AG09319 (cell line): ENCODE measurements at places on chromosomes 3 and 15.

GRCh38 chr3:107833043-107833442, 257.8 kb downstream of the CD47 start:
- no peak for DNase-seq

DNA sequence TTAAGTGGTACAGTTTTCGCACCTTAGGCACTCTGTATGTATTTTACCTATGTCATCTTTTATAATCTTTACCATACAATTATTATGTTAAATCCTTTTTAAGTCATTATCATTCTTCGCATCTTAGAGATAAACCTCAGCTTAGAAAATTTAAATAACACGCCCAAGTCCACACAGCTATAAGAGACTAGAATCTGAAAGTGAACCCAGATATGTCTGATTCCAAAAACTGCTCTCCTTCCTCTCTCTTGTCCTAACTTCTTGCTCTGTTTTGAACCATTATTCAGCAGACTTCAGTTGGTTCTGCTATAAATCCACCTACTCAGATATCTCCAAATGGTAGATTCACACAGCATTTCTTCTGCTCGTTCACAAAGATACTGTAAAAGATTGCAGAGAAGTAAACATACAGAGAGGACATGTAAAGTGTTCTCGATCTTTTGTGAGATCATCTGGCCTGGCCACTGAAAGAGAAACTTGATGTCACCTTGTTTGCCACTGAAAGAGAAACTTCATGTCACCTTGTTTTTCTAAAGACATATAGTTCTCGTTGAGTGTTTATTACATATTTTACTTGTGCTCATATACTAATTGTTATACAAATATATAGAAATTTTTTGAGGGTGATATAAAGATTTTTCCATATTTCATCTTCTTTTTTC, 533.2 kb downstream of the GRM7 start:
- DNase-seq, result no peak

- DNase-seq, result no peak
These were observed 14.5 kb downstream of the NCEH1 start for GRCh38 chr3:172696357-172696756.

GRCh38 chr3:173750095-173750494, 352.6 kb downstream of the NLGN1 start:
- DNase-seq, result no peak

DNA sequence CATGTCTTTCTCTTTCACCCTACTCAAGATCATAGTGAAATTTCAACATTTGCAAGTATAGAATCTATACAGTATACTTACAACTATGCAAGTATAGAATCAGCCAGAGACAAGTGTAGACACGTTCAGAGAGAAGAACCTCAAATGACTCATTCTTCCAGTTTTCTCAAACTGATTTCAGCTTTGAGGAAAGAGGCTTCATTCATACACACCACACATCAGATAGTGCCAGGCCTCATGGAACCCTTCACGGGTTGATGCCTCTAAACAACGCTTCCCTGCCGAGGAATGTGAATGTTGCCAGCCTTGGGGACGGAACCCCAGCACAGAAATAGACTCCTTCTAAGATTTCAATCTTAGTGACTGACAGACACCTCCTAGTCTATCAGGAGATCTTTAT, 135.7 kb downstream of the FOXP1 start:
- no peak for DNase-seq

- no peak for DNase-seq
These were observed 43.1 kb upstream of the ZNF774 start for GRCh38 chr15:90309020-90309419.

GRCh38 chr15:98330258-98330657, 318.1 kb upstream of the IGF1R start:
- no peak for DNase-seq

DNA sequence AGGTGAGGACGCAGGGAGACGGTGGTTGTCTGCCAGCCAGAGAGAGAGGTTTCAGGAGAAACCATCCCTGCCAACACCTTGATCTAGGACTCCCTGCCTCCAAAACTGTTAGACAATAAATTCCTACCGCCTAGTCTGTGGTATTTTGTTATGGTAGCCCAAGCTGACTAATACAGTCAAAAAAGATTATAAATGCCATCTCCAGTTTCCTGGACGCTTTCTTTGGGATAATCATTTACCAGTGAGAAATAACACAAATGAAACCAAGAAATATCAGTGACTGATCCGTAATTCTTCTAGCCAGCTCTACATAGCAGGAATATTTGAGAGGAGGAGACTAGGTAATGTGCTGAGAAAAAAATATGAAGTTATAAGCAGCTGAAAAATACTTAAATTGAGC, 707.8 kb upstream of the LMCD1 start:
- no peak for DNase-seq

GRCh38 chr15:96053031-96053780, 277.3 kb upstream of the NR2F2 start:
- no peak for DNase-seq

- no peak for DNase-seq
These were observed 33.8 kb downstream of the PDCD10 start for GRCh38 chr3:167700926-167701325.

DNA sequence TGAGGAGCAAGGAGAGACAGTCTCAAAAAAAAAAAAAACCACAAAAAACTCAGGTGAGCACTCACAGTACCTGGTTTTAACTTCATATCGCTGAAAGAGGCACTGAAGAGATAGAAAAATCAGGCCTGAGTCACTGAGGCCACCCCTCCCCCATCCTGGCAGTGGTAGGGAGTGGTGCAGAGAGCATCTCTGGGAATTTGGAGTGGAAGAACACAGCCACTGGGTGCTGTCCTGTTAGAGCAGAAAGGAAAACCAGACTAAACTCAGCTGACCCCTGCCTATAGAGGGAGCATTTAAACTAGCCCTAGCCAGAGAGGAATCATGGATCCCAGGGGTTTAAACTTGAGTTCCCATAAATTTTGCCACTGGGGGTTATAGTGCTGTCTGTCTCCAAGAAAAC, 22.2 kb upstream of the DNAJC13 start:
- DNase-seq, result no peak

DNA sequence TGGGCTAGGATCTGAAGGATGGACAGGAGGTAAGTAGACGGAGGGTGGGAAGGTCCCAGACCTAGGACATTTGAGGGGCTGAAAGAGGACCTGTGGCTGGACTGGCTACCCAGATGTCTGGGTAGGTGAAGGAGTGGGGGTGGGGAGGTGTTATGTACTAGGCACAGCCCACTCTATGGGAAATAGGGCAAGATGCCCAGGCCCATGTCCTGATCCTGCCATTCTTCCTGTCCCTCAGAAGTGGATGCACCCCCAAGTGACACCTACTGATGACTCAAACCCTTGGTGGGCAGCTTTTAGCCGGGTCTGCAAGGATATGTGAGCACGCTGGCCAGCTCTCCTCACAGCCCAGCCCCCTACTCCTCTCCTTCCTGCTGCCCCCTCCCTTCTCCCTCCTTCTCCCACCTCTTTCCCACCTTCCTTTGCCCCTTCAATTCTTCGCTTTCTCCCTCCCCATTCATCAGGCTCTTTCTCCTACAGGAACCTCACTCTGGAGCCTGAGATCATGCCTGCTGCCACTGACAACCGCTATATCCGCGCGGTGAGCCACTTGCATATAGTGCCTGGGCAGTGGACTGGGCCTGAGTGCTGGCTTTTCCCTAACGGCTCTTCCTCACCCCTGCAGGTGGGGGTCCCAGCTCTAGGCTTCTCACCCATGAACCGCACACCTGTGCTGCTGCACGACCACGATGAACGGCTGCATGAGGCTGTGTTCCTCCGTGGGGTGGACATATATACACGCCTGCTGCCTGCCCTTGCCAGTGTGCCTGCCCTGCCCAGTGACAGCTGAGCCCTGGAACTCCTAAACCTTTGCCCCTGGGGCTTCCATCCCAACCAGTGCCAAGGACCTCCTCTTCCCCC, 5.2 kb downstream of the ACY1 start:
- no peak for DNase-seq

DNA sequence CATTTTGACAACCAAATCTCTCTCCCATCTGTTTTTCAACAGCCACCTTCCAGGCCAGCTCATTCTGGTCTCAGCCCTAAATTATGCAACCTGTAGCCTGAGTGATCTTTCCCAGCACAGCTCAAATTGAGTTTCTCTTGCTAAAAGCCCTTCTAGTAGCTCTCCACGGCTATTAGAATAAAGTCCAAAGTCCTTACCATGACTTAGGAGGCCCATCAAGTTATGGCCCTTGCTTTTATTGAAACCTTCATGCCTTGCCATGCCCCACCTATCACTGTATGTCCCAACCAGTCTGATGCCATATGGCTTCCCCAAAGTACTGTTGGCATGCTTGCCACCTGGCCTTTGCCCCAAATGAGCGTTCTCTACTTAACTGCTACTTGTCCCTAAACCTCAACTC, 303.5 kb upstream of the GADL1 start:
- no peak for DNase-seq

DNA sequence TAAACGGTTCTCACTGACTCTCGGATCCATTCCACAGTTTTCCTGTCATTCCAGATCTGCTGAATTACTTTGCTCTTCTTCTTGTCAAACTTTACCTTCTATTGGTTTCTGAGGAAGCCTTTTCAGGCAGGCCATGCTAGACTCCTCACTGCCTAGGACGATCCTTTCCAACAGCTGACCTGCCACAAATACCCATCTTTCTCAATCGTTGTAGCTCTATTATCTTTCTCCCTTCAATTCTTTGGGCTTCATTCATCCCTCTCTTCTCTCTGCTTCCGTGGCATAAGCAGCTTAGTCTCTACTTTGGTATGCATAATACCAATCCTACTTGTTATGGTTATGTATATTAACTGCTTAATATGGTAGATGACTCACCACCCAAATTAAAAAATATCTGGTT, 421.8 kb downstream of the NLGN1 start:
- no peak for DNase-seq

DNA sequence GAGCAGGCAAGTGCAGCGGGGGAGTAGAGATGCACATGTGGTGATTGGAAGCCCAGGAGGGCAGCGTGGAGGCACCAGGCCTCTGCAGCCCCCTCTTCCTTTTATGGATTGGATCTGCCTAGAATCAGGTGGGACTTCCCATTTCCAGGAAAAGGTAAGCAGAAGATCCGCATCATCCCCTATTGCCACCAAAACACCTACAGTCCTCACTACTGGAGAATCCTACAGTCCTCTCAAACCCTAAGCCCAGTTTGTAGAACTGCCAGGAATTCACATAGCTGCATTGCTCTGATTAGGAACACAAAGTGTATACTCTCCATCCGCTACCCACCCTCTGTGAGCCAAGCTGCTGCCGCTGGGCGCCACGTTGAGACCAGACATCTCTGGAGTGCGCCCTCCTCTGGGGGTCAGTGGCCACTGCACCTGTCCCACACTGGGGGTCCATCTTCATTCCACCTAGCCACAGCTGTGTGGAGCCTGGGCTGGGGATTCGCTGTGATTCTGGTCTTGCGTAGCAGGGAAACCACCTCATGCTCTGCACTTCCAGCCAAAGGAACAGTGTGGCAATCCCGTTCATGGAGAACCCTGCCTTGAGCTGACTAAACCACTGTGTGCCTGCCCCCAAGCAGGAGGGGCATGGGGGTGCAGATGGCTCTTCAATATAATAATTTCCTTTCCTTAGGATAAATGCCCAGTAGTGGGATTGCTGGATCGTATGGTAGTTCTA, 88.9 kb upstream of the PTX3 start:
- DNase-seq, result no peak

DNA sequence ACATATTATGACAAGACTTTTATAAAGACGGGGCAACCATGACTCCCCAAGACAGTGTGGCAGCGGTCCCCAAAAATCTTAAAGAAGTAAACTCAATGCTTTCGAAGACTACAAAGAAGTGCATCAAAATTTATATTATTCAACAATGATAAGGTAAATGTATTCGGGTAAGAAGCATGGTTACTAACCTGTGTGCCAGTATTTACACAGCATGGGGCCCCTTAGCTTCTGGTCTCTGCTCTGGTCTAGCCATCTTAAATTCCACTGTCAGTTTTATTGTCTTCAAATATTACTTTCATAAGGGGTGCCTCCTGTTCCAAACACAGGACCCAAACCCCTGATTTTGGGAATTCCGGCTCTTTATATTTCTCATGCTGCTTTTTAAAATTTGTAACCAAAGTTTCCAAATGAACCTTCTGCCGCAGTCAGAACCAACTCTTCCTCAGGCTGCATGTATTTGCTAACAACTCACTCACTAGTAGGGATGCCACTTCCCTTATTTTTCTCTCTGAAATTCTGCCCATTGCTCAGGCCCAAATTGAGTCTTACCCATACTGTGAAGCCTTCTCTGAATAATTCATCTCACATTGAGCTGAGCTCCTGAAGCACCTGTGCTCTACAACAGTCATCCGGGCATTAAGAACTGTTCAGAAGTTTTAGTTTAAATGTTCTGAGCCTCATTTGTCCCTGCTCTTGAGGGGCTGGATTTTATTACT, 1.2 kb downstream of the TTC23 start:
- no peak for DNase-seq

DNA sequence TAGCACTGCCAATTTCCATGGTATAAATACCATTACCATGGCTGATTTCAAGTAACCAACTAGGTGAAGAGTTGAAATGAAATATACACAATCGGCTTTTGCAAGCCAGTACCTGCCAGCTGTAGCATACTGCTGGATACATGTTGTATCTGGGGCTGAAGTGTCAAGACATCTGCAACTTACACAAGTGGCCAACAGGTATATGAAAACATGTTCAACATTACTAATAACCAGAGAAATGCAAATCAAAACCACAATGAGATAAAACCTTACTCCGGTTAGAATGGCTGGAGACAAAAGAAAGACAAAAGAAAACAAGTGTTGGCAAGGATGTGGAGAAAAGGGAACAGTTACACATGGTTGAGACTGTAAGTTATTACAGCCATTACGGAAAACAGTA, 11.6 kb downstream of the ATOSA start:
- no peak for DNase-seq

DNA sequence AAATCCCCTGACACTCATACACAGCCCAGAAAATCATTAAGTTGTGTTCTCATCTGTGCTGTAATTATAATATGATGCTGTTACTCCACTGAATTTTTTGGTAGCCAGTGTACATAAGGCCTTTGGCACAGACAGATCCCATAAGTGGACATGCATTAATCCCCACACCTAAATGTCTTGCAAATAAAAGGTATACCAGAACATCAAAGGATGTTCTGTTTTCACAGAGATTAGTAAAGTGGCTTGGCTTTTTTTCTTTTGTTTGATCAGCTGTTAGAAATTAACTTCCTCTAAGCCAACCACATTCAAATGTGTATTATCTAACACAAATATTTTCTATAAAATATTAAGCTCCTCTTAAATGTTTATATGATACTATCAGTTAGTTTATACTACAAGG, 2.7 kb downstream of the SST start:
- no peak for DNase-seq

GRCh38 chr3:182824957-182825356, 31.7 kb downstream of the ATP11B start:
- DNase-seq, result no peak

DNA sequence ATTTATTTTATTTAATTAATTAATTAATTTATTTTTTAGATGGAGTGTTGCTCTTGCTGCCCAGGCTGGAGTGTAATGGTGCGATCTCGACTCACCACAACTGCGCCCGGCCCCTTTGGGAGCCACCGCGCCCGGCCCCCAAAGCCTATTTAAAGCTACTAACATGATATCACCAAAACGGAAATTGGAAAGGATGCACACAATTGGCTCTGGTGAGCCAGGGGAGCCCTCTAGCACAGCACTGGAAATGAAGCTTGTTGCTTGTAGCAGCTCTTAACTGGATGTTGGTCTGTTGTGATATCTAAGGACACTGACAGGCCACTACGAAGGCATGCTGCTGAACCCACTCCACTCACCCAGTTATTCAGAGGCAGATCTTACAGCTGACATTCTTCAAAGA, 104.5 kb downstream of the IGF2BP2 start:
- no peak for DNase-seq
